ENCODE measurements at places on chromosomes 13 and 19.

- no peak for DNase-seq
These were observed 420.5 kb downstream of the FGF9 start for GRCh38 chr13:22091222-22091970.

GRCh38 chr19:57818378-57818777 is 3.7 kb upstream of the ZNF552 start:
- no peak for DNase-seq

DNA sequence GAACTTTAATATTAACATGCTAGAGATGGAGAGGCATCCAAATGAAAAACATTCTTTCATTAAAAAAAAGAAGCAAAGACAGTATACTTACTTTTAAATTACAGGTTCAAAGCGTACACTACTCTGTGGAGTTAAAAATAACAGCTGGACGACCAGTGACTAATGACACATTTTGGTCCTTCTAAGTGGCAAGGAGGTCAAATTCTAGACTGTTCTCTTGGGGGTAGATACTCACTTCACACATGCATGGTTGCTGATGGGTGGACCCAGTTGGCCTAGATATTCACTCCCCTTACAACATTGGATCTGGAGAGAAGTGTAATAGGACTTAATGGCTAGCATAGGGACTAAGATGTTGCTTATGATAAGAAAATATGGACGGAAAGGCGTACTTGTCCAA is 302.2 kb downstream of the DNAJC15 start:
- no peak for DNase-seq

GRCh38 chr13:46679369-46680120 is 117.4 kb downstream of the ESD start:
- DNase-seq = no peak
